ENCODE measurements at places on chromosomes 13 and 19. TPM values are rescaled to one million over a fixed set of nuclear protein-coding genes. Genes with fewer than 3 reads are reported as not detected.

CBY2 gene
- total RNA-seq, result not detected

ATP4B gene
- not detected for total RNA-seq

CCDC122 gene
- 8.3 TPM for total RNA-seq

EDNRB gene
- 10.2 TPM for total RNA-seq

ZNF681 gene
- 1.8 TPM for total RNA-seq

FLT3LG gene
- total RNA-seq, result 3.5 TPM

BCAM gene
- total RNA-seq, result 31.2 TPM

IL27RA gene
- 2.9 TPM for total RNA-seq

CNFN gene
- not detected for total RNA-seq

DBP gene
- 33.1 TPM for total RNA-seq

LHB gene
- total RNA-seq, result 1.2 TPM

RFXAP gene
- total RNA-seq, result 2.5 TPM

CYP4F2 gene
- not detected for total RNA-seq

POSTN gene
- total RNA-seq, result 42.8 TPM

FLT3 gene
- total RNA-seq, result not detected

IL4I1 gene
- not detected for total RNA-seq

ZNF534 gene
- not detected for total RNA-seq
